RKO (cell line): ENCODE measurements at places on chromosomes 4 and X.

DNA sequence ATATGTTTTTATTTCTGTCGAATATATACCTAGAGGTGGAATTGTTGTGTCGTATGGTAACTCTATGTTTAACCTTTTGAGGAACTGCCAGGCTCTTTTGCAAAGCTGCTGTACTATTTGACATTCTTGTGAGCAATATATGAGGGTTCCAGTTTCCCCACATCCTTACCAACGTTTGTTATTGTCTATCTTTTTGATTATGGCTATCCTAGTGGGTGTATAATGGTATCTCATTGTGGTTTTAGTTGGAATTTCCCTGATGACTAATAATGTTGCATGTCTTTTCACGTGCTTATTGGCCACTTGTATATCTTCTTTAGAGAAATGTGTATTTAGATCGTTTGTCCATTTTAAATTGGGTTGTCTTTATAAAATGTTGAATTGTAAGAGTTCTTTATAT lies 24.5 kb downstream of the REPS2 start:
- no peak for DNase-seq

- DNase-seq: no peak
These were observed 80.9 kb downstream of the C4orf33 start for GRCh38 chr4:129176864-129177263.

GRCh38 chr4:184136525-184136924 lies 81.1 kb downstream of the ENPP6 start:
- DNase-seq: no peak

DNA sequence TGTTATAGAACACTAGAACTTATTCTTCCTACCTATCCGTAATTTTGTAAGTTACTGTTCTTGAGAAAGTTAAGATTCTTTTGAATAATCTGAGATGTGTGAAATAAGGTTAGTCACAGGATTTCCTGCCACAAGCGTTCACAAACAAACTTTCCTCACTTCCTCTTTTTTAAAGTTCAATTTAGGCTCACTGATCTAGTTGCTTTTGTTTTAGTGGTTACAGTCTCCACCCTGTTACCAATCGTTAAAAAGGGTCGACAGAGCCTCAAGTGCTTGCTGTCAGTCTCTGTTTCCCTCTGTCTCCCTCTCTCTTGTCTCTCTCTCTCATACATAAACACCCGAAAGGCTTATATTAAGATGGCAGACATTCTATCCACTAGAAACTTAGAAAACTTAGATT lies 35.9 kb upstream of the STK26 start:
- DNase-seq: no peak

DNA sequence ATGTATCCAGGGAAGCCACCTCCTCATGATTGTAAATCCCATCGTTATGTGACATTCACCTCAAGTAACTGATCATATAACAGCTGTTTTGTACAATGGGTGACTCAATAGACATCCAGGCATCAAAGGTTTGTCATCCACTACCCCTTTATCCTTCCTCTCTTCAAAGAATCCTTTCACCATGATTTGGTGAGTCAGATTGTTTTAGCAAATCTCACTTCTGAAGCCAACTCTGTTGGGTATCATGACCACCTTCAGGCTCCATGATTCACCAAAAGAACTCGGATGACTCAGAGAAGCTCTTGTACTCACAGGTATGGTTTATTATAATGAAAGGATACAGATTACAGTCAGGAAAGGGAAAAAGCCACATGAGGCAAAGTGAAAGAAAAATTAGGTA lies 132.1 kb downstream of the PWWP3B start:
- peak; percentile 3 for DNase-seq

DNA sequence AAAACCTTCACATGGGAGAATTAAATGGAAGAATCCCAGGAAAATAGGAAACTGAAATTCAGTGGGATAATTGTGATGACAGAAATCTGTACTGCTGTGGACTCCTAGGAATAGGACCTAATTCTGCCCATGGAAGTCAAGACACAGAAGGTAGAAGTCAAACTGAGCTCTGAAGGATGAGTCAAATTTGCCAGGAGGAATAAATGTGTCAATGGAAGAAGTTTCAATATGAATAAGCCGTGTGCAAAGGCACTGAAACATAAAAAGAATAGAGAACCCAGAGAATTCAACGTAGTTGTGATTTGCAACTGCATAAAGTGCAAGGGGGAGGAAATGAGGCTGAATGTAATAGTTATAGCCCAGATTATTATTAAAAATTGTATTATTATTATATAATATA lies 11.6 kb downstream of the ENAM start:
- DNase-seq: peak; percentile 6

- DNase-seq: no peak
These were observed 35.5 kb downstream of the HTRA3 start for GRCh38 chr4:8304827-8305695.

- DNase-seq: no peak
These were observed 66.3 kb upstream of the TRIM2 start for GRCh38 chr4:153137677-153138630.
